H4 (cell line): ENCODE measurements at places on chromosomes 13 and 19. TPM values are rescaled to one million over a fixed set of nuclear protein-coding genes. Genes with fewer than 3 reads are reported as not detected.

The EPS8L1 gene
- 2.2 and 4.3 TPM in 2 replicates for total RNA-seq

The FUT2 gene
- total RNA-seq: not detected in 2 replicates

The PSG11 gene
- total RNA-seq: not detected in 2 replicates

GRCh38 chr13:99830931-99831330 is 140.6 kb downstream of the ZIC5 start:
- DNase-seq: no peak
